ENCODE measurements at places on chromosomes 7 and 10.
A peak's percentile ranks its signal among the peaks of the same experiment; 100 is the strongest.

GRCh38 chr10:2927958-2928840, 139.1 kb upstream of the PFKP start:
- DNase-seq: peak; percentile 25

- no peak for DNase-seq
Observed at GRCh38 chr7:24732646-24733413, 24.4 kb downstream of the GSDME start.

DNA sequence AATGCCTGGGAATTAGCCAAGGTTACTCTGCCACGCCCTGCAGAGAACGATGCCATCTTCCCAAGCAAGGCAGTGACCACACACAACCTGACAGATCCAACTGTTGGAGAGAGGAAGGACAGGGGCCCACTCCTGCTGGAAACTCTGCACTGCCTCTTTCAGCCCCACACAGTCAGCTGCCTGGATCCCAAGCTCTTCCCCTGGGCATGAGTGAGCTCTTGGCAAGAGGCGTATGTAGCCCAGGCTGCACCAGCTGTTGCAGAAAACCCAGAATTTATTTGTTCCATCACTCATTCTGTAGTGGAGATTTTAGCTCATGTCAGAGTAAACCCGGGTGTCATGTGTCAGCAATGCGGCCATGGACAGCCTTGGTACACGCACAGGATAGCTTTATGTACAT, 135.1 kb upstream of the TRIM24 start:
- no peak for DNase-seq

- no peak for DNase-seq
Observed at GRCh38 chr7:123352973-123353372, 153.2 kb upstream of the SLC13A1 start.

DNA sequence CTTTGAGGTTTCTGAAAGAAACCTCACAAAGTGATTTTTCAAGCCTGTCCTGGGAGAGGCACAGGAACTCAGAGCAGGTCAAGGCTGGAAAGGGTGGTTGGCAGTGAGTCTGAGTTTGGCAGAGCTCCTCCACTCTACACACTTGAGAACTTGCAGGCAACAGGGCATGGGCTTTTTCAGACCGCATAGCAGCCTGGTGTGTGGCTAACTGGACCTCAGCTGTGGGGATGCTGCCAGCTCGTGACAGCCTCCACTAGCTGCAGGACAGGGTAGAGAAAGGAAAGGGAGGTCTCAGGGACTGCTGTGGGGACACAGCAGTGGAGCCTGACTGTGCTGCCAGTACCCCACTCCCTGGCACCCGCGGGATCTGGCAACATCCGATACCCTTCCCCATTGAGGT, 2.6 kb downstream of the CDHR1 start:
- no peak for DNase-seq

DNA sequence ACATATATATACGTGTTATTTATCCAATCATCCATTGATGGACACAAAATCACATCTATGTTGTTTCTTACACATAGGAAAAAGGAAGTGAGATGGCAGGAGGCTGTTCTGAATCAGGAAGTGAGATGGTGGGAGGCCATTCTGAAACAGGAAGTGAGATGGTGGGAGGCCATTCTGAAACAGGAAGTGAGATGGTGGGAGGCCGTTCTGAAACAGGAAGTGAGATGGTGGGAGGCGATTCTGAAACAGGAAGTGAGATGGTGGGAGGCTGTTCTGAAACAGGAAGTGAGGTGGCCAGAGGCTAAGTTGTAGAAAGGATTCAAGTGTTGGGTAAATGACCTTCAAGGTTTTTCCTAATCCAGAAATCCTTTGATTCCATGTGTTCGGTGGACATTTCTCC, 921.5 kb downstream of the TYW1 start:
- no peak for DNase-seq

DNA sequence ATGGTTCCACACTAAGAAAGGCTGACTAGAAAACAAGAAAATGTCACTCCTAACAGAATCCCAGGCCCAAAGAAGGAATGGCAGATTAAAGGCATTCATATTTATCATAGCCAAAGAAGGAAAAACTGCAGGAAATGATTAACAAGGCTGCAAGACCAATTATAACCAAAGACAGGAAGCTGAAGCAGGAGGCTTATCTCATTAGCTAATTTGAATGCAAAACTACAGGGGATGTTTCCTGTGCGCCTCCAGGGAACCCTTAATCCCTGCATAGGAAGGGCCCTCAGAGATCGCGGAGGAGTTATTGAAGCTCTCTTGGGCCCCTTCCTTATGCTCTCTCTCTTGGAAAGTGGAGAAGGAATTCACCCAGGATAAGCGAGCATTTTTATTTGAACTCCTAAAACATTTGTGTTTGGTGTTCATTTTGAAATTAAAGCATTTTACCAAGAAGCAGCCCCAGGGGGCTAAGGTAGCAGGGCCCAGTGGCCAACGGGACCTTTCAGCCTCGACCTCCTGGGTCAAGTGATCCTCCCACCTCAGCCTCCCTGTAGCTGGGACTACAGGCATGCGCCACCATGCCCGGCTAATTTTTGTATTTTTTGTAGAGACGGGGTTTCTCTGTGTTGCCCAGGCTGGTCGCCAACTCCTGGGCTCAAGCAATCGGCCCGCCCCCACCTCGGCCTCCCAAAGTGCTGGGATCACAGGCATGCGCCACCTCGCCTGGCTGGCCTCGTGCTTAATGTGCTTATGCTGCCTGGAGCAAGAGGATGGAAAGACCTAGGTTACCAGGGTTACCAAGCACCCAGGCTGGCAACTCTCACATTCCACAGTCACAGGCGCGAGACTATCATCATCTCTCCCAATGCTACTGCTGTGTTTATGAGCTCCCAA, 24.1 kb upstream of the PROSER2 start:
- DNase-seq: no peak

DNA sequence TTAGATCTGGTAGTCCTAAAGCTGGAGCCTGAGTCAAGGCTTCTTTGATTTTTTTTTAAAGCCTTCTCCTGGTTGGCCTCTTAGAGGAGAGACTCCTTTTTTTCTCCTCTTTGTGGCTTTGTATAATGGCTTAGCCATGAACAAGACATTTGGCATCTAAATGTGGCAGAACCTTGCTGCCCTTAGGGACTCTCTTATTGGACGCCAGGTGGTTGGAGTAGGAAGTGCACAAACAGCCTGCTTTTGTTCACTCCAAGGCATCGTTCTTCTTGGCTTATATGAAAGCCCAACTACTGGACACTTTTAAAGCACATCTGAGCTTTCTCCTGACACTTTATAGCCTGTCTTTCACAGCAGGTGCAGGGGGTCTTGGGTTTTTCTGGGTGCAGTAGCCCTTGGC, 25.0 kb downstream of the ZPBP start:
- DNase-seq: no peak

DNA sequence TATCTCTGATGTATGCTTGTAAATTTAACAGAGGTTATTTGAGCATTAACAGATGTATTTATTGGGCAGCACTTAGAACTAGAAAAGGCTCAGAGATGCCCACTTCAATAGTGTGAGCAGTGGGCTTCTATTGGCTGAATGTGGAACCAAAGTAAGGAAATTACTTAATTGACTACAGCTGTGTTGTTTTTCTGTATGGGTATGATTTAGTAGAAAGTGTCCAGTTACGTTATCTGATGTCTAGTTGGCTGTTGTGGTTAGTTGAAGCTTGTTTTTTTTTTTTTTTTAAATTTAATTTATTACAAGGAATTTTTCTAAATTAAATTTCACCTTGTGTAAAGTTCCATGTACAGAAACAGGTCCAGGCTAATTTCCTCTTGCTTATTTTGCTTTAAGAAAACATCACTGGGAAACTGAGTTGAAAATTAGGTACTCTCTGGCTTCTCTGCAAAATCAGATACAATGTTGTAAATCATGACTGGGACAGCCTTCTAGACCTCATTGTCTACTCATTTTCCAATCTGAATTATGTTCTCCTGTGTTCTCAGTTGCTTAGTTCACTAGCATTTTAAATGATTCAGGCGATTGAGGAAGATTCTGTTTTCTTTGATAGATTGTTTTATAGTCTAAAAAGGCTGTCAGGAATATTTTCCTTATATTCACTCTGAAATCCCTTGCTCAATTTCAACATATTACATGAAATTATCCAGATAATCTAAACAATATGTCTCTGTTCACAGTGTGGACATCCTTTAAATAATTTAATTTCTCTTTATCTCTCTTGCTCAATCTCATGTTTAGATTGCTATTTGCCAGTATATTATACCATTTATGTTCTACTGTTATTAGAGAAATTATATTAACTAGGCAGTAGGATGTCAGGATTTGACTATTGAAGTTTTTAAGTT, 53.0 kb downstream of the PHF14 start:
- no peak for DNase-seq

GRCh38 chr10:33653584-33654367, 319.3 kb upstream of the NRP1 start:
- no peak for DNase-seq

GRCh38 chr10:21406595-21407193, 118.8 kb downstream of the SKIDA1 start:
- no peak for DNase-seq

GRCh38 chr7:46930366-46930765, 651.5 kb downstream of the TNS3 start:
- DNase-seq: no peak

- no peak for DNase-seq
Observed at GRCh38 chr7:90551036-90551435, 45.1 kb upstream of the CDK14 start.

- DNase-seq: no peak
Observed at GRCh38 chr10:35079763-35080162, 10.4 kb downstream of the CUL2 start.

- DNase-seq: no peak
Observed at GRCh38 chr10:114724716-114725106, 66.6 kb upstream of the ABLIM1 start.

- no peak for DNase-seq
Observed at GRCh38 chr7:149245744-149246143, 6.3 kb downstream of the ZNF212 start.

DNA sequence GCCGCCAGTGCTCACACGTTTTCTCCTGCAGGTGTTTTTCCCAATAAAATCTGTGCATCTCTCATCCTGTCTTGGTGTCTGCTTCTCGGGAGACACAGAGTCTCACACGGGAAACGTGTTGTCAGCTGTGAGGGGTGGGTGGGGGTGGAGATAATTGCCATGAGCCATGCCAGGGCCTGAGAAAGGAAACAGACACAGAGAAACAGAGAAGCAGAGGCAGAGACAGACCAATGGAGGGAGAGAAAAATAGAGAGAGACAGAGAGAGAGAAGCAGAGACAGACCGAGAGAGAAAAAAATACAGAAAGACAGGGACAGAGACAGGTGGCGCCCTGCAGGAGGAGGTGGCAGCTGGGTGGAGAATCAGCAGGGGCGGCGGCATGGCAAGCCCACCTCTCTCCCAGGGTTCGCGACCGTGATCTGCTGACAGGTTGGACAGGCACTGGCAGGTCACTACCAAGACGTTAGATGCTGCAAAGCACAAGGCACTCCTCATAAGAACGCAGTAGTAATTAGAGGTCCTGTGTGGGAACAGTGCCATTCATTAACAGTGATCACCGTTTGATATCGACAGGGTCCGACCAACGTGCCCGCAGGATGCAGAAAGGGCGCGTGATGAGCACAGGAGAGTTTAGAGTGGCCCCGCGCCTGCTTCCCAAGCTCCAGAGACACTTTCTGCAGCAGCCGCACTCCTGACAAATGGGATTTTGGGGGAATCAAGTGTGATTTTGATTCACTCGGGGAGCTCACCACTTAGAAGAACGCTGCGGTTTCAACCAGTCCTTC, 70.5 kb upstream of the INSIG1 start:
- no peak for DNase-seq

DNA sequence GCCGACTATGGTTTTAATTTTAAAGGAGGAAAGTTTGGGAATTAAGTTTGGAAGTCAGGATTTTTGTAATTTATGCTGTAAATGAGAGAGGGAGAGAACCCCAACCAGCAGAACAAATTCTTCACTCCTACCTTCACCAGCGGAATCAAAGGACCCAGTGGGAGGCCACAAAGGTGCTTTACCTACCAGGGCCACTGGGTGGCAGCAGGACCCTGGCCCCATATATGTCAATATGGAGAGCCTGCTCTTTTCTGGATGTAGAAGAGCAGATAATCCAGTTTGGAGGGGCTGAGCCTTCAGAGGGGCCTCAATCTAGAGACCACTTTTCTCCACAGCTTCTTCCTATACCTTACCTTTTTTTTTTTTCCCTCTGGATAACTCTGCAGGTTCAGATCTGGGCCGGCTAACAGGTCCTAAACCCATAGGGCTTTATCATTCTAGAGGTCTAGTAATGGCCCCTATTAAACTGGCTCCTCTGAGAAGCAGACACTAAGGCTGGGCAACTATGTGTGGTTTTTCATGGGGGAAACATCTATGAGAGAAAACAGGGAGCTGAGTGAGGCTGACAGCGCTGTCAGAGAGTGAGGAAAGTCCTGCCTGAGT, 8.5 kb upstream of the SCD start:
- no peak for DNase-seq

- DNase-seq: no peak
Observed at GRCh38 chr10:47181052-47181849, 118.7 kb upstream of the GDF10 start.

GRCh38 chr7:140562926-140563481, 77.6 kb downstream of the DENND2A start:
- DNase-seq: no peak

GRCh38 chr7:2936301-2936700, 92.2 kb upstream of the GNA12 start:
- DNase-seq: no peak

GRCh38 chr10:6095810-6096570, 7.2 kb downstream of the RBM17 start:
- DNase-seq: no peak

GRCh38 chr7:68025369-68025768, 1028.7 kb downstream of the TYW1 start:
- no peak for DNase-seq

DNA sequence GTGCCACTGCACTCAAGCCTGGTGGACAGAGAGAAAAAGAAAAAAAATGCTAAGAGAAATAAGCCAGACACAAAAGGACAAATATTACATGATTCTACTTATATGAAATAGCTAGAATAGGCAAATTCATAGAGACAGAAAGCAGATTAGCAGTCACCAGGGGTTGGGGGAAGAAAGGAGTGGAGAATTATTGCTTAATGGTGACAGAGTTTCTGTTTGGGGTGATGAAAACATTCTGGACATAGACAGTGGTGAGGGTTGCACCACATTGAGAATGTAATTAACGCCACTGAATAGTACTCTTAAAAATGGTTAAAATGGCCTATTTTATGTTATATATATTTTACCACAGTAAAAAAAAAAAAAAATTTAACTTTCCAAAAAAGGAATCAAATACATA, 6.4 kb upstream of the NT5C2 start:
- DNase-seq: no peak

DNA sequence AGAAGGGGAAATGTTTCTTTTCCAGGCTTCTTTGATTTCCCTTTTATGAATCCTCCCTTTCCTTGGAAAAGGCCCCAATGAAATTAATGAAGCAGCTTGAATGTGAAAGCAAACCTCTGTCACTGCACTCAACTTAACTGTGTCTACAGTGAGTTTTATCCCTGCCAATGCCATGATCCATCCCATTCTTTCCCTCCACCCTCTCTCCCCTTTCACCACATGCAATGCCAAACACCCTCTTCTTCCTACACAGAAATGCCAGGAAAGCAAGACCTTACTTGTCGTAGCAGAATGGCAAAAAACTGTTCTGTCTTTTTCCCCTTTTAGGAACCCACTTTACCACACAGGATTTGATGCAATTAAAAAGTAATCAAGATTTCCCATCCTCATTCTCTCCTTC, 47.3 kb upstream of the TRIL start:
- DNase-seq: no peak

Measured in forelimb muscle (tissue), 1 donor.